ENCODE measurements at places on chromosomes 3 and 15.

DNA sequence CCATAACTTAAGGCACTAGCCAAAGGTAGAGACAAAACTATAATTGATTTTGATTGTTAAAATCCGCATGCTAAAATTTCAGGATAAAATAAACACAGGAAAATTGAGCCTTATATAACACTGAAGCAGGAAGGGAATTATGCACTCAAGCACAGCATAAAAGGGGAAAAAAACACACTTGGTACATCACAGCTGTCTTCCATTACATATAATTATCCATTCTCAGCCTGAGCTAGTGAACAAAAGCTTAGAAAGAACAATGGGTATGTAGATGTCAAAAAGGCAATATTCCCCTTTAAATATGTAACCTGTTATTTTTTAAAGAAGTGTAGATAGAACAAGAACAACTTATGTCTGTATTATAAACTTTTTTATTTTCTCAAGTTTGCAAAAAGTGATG is 899.2 kb downstream of the ROBO1 start:
- no peak for DNase-seq

GRCh38 chr3:130374908-130375307 is 29.4 kb downstream of the COL6A5 start:
- DNase-seq: no peak

DNA sequence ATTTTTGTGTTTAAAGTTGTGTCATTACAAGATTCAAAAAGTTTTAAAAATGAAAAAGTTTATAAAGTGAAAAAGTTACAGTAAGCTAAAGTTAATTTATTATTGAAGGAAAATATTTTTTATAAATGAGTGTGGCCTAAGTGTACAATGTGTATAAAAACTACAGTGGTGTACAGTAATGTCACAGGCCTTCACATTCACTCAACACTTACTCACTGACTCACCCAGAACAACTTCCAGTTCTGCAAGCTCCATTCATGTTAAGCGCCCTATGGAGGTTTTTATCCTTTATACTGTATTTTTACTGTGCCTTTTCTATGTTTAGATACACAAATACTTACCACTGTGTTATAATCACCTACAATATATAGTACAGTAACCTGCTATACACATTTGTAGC is 76.3 kb downstream of the DTWD1 start:
- DNase-seq: no peak

GRCh38 chr15:40904552-40905201 is 10.4 kb downstream of the VPS18 start:
- DNase-seq: no peak

DNA sequence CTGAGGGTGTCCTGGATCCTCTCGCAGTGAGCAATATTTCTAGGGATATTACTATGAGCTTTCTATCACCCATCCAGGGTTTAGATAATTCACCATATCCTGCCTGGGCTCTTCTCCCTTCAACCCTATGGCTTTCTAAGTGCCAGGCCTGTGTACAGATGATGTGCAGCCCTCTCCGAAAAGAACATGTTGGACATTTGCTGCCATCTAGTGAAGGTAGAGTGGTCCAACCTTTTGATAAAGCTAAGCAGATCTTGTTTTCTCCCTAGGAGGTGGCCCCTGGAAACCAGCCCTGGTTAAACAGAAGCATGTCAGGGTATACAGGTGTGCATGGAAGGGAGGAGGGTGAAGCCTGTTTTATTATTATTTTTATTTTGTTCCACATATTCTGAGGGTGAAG is 27.9 kb upstream of the SCN10A start:
- peak; percentile 42 for DNase-seq

DNA sequence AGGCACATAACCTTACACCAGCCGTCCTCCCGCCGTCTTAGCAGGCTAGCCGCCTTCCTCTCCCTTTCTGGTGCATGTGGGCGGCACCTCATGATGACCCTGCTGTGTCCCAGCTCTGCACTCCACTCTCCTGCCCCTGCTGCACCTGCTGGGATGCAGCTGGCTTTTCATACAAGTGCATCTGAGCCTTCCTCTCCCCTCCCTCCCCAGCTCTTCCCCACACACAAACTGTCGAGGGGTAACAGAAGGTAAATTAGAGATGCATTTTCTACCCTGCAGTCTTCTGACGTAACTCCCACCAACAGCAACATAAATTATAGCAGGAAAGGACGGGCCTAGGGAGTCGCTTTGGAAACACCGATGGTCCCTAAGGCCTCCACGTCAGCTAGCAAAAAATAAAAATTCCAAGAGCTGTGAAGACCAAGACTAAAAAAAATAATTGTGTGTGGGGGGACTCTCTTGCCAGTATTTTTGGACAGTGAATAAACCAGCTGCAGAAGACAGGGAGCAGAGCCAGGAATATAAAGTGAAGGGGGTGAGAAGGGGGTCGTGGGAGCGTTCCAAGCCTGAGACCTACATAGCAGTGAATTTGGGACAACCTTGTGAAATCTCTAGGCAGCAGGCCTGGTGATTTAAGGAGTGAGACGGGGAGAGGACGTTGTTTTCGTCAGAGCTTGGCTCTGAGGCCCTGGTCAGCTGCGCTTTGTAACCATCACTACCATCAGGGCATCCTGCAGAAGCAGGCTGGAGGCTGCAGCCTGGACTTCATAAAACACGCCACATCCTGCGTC is 216.2 kb downstream of the ADAMTS17 start:
- DNase-seq: no peak

GRCh38 chr15:63331456-63331855 is 50.2 kb downstream of the CA12 start:
- DNase-seq: no peak

DNA sequence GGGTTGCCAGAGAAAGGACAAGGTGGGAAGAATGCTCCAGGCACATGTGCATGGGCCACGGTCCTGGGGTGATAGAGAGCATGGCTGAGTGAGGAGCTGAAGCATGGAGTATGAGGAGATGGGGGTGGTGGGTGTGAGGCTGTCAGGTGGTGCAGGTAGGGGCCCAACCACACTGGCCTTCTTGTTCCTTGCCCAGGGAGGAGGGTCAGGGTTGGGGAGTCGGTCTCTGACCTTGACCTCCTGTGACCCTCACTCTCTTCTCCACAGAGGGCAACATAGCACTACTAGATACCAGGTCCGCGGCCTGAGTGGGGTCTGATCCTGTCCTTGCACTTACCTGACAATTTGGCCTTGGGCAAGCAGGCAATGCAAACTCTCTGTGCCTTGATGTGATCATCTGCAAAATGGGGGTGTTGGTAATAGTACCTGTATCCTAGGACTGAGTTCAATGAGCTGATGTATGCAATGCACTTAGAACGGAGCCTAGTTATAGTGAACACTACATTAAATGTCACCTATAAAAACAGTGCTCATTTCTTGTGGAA is 75.2 kb downstream of the EEFSEC start:
- DNase-seq: no peak

- DNase-seq: no peak
Observed at GRCh38 chr15:96501362-96501761, 170.9 kb downstream of the NR2F2 start.

DNA sequence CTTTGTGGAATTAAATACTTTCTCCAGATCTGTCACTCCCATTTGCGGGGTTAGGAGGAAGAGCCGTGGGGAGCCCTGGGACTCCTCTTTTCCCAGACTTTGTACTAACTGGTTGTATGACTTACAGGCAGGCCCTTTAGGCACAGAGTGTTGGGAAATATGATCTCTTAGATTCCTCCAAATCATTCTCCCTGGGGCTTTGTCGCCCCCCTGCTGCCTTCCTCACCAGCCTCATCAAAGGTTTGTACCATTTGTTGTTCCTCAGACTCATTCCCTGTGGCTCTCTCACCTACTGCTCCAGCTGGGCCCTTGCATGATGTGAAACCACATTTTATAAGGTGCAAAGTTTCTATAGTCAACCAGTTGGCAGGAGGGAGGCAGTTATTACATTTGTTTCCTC is 56.4 kb downstream of the CRYGS start:
- no peak for DNase-seq

DNA sequence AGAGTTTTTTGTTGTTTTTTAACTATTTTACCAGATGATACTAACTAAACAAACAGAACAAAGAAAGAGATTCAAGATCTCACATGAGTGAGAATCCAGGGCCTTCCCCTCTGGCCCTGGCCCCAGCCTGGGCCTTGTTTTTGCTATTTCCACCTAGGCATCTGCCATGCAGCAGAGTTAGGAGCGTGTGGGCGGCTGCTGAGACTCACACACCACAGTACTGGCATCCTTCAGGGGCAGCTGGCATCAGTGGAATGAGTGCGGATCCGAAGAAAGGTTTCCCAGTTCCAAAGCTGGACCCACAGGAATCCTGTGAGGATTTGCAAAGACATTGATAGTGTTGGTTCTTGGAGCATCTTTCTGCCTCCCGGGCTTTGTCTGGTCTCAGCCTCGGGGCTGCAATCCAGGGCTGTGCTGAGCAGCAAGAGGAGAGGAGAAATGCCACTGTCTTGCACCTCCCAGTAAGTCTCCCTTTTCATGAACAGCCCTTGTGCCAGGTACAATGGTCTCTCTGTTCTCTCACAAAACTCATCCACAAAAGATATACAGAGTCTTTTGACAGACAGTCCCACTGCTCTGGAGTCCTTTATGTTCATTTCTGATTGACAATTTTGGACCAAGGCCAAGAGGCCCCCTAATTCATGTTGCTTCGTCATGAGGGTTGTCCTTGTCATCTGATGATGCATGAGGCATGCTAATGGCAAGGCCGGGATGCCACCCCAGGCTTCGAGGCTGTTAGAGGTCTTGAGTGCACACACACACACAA is 46.6 kb downstream of the APH1B start:
- no peak for DNase-seq

DNA sequence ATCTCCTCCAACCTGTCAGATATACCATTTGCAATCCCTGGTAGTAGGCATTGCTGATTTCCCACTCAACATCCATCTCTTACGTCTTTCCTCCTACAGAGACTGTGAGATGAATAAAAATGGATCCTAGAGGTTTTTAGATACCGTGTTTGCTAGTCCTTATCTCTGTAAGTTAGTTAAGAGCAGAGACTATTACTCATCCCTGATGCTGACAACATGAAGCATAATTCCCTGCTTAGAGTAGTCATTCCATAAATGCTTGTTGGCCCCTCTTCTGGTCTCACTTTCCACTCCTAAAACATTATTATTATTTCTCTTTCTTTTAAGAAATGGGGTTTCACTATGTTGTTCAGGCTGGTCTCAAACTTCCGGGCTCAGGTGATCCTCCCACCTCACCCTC is 136.2 kb downstream of the RTP4 start:
- no peak for DNase-seq

DNA sequence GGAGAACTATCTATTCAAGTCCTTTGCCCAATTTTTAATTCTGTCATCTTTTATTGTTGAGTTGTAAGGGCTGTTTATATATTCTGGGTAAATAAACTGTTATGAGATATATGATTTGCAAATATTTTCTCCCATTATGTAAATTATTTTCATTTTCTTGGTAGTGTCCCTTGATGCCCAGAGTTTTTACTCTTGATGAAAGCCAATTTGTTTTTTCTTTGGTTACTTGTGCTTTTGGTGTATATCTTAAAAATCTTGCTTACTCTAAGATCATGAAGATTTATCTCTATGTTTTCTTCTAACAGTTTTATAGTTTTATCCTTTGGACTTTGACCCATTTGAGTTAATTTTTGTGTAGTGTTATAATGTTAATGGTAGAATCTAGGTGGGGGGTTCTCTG is 44.5 kb downstream of the TIMP4 start:
- DNase-seq: no peak

DNA sequence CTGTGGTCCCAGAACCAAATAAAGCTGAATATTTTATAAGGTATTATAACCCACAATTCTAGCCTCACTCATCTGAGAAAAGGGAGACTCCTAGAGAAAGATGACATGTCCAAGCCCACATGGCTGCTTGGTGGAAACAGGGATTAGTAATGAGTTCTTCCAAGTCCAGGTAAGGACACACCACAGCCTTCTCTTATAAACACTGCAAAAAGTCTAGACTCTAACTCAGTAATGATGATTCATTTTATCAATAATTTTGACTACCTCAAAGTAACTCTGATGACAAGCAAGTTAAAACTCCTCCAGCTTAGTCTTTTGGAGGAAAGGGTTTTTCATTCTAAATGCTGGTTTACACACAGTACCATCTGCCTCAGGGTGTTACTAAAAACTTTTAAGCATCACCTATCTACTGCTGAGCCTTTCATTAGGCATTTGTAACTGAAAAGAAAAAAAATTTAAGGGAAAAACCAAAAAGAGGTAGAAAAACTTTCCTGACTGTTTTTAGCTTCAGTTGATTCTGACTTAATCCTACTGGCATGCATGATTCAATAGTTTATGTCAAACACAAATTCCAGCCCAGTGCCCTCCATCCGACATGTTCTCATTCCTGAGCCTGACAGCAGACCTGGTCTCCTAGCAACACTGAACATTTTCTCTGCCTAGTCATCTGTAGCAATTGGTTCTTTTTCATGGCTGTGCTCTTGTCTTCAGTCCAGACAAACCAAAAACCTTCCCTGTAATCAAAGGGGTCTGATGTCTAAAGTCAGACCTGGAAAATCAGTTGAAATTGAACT is 43.9 kb downstream of the P3H2 start:
- peak; percentile 96 for DNase-seq

GRCh38 chr3:99895703-99896441 is 78.2 kb downstream of the CMSS1 start:
- DNase-seq: peak; percentile 64

DNA sequence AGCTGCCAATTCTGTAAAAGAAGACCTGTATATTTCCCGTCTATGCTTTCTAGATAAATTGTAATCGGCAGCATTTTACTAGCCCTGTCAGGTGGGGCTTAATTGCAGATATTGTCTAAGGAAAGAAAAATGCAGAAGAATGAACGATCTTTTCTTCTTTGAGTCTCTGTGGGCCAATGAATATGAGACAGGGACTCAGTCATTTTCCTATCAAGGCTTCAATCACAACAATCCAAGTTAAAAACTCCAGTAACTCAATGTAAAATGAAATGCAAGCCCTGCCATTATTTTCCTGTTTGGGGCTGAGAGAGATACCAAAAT is 313.9 kb downstream of the MECOM start:
- DNase-seq: no peak

DNA sequence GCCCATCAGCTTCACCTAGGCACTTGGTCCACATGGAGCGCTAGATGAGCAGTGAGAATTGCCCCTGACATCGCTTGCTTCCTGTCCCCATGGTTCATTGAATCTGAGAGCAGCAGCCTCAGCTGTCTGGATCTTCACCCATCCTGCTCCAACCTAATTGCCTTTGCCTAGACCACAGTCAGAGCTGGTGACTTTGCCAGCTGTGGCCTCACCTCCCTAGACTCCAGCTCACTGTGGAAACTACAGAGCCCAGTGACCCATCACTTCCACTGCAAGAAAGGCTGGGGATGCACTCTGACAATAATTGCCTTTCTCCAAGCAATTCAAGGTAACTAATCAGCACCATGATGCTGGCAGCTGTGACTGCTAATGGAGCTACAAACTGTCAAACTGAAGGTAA is 30.6 kb upstream of the SLC6A1 start:
- no peak for DNase-seq

GRCh38 chr3:143084856-143085731 is 34.5 kb upstream of the CHST2 start:
- DNase-seq: peak; percentile 40

- DNase-seq: no peak
Observed at GRCh38 chr15:45187578-45187893, 230 bp downstream of the SHF start.

GRCh38 chr15:74252291-74252690 is 16.2 kb downstream of the CCDC33 start:
- no peak for DNase-seq

- DNase-seq: no peak
Observed at GRCh38 chr3:172154768-172155664, 115.6 kb downstream of the FNDC3B start.

- DNase-seq: no peak
Observed at GRCh38 chr3:50369012-50369670, 9.8 kb upstream of the TMEM115 start.

GRCh38 chr3:197398286-197398878 is 100.0 kb upstream of the DLG1 start:
- DNase-seq: no peak

- no peak for DNase-seq
Observed at GRCh38 chr3:172379372-172379771, 68.9 kb downstream of the GHSR start.

Measured in ACHN (cell line).